ENCODE measurements at places on chromosomes 5 and 9.

GRCh38 chr5:80799041-80799440 lies 144.3 kb upstream of the DHFR start:
- DNase-seq, result no peak

DNA sequence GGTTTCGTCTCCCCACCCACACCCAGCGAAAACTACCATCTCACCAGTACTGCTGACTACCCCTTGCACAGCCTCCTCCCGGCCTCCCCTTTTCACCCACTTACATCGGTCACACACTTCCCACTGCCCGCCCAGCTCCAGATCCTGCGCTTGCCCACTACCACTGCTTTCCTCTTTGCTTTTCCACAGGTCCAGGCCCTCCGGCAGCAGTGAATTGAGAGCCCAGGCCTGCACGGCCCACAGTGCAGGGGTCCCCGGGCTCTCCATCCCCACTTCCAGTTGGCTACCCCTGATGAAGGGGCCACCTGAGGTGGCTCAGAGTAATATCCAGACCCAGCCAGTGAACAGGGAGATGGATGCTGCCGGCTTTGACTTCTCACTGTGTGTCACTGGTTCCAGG lies 120.2 kb upstream of the FSTL4 start:
- no peak for DNase-seq

GRCh38 chr9:27726244-27727081 lies 153.2 kb upstream of the C9orf72 start:
- peak; percentile 88 for DNase-seq

- no peak for DNase-seq
Measured at GRCh38 chr5:56501781-56502557, 268.8 kb upstream of the ANKRD55 start.

DNA sequence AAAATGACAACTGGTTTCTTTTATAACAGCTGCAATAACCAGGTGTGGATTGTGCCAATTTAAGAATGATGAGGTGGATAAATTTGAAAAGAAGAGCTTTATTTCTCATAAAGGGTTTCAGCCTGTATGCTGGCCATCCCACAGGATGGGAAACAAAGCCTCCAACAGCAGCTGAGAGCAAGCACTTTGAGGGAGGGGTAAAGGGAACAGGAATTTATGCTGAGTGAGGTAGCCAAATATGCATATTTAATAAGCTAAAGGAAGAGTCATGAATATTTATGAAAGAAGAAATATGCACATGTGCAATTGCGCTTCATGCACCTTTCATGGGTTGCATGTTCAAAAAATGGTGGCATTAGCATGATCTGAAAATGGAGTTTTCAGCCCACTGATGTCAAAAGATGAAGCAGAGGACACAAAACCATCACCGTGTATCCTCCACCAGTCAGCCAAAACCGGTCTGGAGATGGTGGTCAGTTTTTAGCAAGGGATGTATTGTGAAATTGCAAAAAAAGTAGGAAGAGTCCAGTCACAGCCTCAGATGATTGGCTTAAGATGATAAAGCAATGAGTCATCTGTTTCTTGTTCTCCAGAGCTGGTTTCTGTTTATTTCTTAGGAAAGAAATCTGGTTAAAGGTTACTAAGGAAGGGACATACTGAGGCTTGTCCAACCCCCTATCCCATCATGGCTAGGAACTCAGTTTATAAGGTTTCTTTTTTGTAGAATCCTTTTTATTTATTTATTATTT lies 47.9 kb downstream of the DEPDC1B start:
- DNase-seq, result no peak

DNA sequence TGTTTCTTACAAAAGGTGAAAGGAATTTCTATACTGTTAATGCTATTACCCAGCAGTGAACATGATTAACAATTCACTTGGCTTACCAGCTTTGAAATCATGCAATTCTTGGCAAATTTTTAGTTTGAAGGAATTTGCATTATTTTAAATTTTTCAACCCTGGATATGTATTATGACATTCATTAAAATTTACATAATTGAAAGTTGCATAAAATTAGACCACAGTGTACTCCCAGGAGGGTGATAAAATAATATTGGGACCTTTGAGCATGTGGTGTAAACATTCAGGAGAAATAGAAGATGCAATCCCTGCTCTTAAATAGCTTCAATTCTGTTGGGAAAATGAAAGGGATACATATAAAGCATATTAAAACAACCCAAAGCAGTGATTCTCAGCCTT lies 412.2 kb upstream of the SGCD start:
- no peak for DNase-seq

DNA sequence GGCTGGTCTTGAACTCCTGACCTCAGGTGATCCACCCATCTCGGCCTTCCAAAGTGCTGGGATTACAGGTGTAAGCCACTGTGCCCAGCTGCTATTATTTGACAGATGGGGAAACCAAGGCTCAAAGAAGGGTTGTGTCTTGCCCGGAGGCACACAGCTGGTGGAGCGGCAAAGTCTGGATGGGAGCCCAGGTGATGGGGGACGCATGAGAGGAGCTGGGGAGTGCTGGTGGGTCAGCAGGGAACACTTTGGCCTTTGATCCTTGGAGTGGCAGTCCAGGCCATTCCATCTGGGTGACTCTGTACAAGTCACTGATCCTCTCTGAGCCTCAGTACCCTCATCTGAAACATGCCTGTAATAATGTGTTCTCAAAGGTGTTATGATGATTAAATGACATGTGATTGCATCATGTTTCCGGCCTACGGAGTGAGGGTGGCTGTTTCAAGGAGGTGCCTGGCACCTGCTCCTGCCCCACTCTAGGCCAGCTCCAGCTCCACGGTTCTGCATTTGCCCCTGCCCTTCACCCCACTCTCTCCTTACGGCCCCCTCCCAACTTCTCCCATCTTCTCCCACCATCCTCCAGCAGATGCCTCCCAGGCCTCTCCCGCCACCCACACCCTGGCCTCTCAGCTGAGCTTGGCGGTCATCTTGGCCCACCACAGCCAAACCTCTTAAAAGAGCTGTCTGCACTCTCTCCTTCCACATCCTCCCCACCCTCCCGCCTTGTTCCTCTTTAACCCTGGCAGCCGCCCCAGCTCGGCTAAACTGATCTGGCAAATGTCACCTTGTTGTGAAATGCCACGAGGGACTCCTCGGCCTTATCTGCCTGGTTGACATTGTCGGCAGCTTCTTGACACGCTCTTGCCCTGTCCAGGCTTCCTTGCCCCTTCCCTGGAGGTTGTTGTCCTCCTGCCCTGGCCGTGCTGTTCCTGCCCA lies 5.5 kb upstream of the DBN1 start:
- DNase-seq, result no peak

- no peak for DNase-seq
Measured at GRCh38 chr9:5529683-5530221, 19.4 kb downstream of the PDCD1LG2 start.

GRCh38 chr5:1641041-1641440 lies 117.3 kb upstream of the LPCAT1 start:
- no peak for DNase-seq

- DNase-seq, result no peak
Measured at GRCh38 chr5:8157320-8157822, 288.4 kb downstream of the MTRR start.

DNA sequence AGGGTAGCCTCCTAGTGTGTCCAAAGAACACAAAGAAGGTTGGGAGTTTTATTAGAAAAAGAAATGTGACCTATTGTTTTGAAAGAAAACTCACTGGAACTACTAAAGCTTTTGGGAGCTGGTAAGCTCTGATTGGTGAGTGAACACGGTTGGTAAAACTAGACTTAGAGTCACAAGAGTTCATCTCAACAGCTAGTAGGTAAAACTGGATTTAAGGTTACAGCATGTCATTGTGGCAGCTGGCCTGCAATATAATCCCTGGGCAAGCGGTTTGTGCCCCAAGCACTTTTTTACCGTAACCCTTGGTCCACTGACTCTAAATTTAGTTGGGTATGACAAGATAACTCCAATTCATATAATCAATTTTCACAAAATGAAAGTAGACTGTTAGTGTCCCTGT lies 47.4 kb downstream of the UBAP2 start:
- DNase-seq, result no peak

- peak; percentile 85 for DNase-seq
Measured at GRCh38 chr5:16178745-16179372, 732 bp downstream of the MARCHF11 start.

DNA sequence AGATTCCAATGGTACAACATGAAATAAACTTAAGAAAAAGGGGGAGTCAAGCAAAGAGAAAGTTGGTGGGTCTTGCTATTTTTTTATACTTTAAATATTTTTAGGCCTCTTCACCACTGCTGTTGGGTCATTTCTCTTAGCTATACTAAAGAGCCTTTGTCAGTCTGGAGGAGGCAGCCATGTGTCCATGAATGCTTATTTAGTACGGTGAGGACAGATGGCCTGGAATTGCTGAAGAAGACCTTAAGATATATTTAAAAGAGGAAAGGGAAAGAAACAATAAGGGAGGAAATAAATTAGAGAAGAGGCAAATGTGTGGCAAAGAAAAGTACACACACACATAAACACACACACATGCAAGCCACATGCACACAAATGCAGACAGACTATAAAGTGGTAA lies 560.5 kb upstream of the MEF2C start:
- no peak for DNase-seq

GRCh38 chr5:178993236-178993765 lies 1.8 kb downstream of the GRM6 start:
- no peak for DNase-seq

GRCh38 chr5:112475747-112476365 lies 56.8 kb upstream of the EPB41L4A start:
- DNase-seq, result no peak

GRCh38 chr5:37533851-37534250 lies 154.7 kb downstream of the WDR70 start:
- no peak for DNase-seq

DNA sequence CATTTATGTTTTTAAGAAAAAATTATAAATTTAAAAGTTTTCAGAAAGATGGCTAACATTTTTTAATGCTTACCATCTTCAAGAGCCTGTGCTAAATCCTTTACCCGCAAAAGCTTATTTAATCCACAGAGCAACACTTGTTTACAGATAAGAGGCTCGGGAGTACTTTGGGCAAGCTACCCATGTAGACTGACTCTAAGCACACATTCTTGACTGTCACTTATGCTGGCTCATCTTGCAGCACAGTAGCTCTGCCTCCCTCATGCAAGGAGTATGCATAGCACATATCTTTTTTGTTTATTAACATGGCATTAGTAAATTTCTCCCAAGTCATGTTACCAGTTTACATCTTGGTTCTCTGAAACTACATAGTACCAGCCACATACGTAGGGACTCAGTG lies 14.7 kb downstream of the SH3RF2 start:
- DNase-seq, result no peak

- no peak for DNase-seq
Measured at GRCh38 chr5:172370648-172371545, 83.4 kb downstream of the SH3PXD2B start.

GRCh38 chr5:77211691-77212047 lies 1.2 kb downstream of the PDE8B start:
- DNase-seq, result no peak

DNA sequence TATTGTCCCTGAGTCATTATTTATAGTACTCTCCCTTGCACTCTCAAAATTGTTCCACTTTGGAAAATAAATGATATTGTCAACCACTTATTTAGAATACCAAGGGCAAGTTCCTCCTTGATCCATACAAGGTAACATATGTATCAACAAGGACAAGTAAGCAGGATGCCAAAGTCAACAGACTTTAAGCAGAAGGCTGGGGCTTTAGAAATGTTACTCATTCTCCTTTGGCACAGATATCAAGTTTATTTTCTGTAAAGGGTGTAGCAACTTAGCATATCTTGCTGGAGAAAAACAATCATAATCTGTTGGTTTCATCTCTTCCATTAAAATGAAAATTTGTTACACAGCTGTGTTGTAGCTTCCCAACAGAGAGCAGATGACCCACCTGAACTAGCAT lies 248.7 kb upstream of the SLC30A5 start:
- no peak for DNase-seq

- DNase-seq, result peak; percentile 33
Measured at GRCh38 chr5:119315516-119315949, 40.3 kb upstream of the TNFAIP8 start.

GRCh38 chr5:180515294-180515693 lies 21.1 kb downstream of the CNOT6 start:
- no peak for DNase-seq

GRCh38 chr5:171272996-171273970 lies 35.8 kb upstream of the TLX3 start:
- DNase-seq, result peak; percentile 1

- no peak for DNase-seq
Measured at GRCh38 chr5:139058121-139058520, 140.0 kb downstream of the SIL1 start.

DNA sequence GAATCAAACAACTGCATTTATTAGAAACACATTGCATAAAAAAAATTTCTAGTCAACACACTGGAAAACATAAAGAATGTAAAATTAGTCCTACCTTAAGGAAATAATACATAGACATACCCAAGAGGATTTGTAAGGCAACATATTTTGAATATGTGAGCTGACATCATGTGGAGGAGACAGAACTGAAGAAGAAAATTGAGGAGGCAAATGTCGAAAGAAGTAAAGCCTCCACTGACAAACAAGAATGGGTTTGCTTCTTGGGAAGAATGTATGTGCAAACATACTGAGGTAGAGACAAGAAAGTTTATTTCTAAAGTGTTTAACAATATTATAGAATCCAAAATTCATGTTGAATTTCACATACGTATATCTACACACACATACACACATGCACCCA lies 363.0 kb upstream of the PDE4D start:
- DNase-seq, result no peak

DNA sequence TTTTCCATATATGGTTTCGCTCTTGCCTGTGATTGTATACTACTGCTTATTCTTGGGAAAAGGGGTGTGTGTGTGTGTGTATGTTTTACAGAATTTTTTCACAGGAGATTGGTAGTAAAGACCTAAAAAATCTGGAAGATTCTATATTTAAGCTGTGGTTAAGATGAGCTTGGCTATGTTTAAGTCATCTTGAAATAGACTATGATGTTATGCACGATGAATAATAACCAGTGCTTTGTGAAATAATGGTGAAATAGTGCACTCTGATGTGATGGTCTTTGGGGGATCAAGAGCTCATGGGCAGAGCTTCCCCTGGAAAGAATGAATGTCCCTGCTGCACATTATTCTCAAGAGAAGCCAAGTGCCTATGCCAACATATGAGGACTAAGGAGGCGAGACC lies 301.0 kb downstream of the ACTL7B start:
- no peak for DNase-seq

DNA sequence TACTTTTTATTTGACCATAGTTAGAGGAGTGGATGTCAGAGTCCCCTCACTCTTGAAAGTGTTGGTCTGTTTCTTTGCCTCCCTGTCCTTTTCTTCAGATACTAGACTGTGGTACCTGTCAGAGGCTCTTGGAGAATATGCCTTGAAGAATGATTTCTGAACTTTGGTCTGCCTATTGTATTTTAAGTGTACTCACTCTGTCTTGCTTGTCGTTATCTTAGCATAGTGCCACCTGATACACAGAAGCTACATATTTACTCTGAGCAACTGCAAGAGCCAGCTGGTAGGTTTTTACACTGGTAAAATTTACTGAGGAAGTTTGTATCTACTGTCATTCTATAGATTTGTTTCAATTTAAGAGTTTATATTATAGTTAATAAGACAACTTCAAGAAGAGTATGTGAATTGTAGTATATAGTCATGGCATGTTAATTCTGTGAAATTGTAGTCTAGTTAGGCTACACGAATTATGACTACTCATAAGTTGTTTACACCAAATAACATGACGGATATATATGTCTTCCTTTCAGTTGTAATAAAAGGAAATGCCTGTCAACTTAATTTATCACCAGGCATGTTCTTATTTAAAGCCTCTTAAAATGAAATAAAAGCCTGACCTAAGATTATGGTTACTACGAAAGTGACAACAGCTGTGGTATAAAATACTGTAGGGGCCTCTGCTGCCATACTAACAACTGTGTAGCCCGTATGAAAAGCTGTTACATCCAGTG lies 201.7 kb downstream of the KDM4C start:
- no peak for DNase-seq

- no peak for DNase-seq
Measured at GRCh38 chr5:38426986-38427950, 129.2 kb downstream of the LIFR start.

Data from NCI-H2081 (cell line).